ENCODE measurements at places on chromosomes 3 and 15. TPM values are rescaled to one million over a fixed set of nuclear protein-coding genes. Genes with fewer than 3 reads are reported as not detected.

The KBTBD8 gene
- total RNA-seq, result 1.2 TPM

The CCDC80 gene
- 137 TPM for total RNA-seq

The GRIP2 gene
- not detected for total RNA-seq

The THAP10 gene
- 8.9 TPM for total RNA-seq

The MANF gene
- 122 TPM for total RNA-seq

The PIGZ gene
- total RNA-seq, result 2.4 TPM

The EIF4G1 gene
- total RNA-seq, result 321 TPM

The KCNH8 gene
- not detected for total RNA-seq

The SLC6A1 gene
- under 0.01 TPM for total RNA-seq

The TTC21A gene
- 1.5 TPM for total RNA-seq

DNA sequence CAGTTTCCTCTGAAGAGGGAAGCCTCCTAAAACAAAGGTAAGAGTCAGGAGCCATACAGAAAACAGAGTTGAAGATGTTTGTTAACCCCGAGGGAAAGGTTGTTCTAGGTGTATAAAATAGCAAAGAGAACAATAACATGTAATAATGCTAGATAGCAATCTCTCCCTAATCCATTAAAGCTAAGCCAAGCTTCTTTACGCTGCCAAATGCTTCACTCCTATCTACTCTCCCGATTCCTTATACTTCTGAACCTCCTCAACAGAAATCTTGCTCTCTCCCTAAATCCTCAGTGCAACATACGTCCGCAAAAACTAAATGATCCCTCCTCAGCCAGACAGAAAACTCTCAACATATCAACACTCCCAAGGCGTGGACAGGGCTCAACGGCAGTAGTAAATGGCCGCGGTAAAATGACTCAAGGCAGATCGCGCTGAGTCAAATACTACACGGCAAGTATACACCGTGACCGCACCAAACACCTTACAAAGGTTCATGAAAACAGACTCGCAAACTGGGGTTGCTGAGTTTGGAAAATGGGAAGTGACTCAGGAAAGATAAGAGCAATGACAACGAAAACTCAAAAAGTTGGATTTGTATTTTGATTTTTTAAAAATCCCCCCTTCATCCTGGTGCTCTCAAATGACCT lies 682 bp downstream of the CLDND1 start:
- peak; percentile 58 for DNase-seq

GRCh38 chr3:122392868-122393844 lies 9.2 kb downstream of the FAM162A start:
- peak; percentile 55 for DNase-seq

- DNase-seq, result peak; percentile 64
These were observed 1.1 kb upstream of the PLD1 start for GRCh38 chr3:171811295-171811912.

- DNase-seq, result no peak
These were observed 27.4 kb upstream of the ATP10A start for GRCh38 chr15:25890529-25890928.

DNA sequence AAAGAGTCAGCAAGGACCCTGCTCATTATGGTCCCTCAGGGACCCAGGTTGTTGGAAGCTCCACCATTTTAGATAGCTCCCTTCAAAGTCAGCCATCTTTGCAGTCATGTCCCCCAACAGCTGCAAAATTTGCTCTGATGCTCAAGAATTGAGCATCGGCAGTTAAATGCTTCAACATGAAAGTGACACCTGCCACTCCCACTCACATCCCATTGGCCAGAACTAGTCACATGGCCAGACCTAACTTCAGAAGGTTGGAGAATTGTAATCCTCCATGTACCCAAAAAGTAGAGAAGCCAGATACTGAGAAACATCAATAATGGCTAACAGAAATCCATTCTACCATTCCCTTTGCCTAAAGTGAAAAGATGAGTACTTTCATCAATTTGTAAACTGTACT lies 171.5 kb upstream of the NR2E3 start:
- DNase-seq, result peak; percentile 31

DNA sequence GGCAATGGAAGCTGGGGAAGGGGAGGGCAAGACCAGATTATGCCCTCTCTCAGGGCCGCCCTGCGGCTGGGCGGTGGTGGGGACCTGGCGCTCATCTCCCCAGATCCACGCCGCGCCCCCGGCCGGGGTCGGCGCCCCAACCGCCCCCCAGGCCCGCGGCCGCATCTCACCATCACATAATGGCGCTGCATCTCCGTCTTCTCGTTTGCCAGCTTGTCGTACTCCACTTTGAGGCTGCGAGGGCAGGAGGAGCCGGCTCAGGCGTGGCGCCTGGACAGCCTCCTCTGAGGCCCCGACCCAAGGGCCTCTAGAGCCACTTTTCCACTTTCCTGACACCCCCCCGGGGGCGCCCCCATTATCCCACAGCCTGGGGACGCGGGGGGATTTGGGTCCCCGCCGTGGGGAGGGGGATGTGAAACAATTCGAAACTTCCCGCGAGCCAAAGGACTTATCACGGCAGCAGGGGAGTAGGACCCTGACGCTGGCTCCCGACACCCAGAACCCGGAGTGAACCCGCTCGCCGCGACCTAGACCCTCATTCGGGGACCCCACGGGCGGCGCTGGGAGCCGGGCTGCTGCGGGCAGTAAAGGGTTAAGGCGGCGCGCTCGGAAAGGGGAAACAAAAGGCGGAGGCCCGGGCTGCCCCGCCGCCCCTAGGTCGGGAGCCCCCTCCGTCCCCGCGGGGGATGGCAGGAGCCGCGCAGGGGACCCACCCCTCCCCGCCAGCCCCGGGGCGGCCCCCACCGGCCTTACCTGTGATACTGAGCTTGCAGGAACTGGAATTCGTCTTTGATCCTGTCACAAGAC lies 2.1 kb downstream of the TLE3 start:
- DNase-seq, result peak; percentile 15

DNA sequence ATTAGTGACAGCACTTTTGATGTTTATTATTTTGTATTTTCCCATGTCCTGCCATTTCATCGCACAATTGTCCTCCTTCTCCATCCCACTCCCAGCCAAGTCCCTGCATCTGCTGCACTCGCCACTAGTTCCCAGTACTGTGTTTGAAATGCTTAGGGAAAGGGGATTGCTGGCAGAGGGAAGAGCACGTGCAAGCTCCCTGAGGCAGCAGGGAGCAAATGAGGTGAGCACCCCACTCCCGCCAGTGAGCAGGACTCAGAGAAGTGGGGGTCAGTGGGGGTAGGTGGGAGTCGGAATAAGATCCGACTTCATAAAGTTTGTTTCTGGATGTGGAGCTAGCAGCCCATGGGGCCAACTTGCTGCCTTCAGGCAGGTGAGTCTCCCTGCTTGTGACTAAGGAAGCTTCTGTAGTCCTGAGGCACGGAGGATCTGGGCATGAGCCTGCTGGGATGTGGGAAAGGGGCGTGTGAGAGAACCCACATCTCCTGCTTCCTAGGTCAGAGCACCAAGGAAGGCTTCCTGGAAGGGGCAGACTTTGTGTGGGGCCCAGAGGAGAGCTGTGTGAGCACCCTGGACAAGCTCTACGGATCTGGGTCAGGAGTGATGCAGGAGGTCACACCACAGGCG lies 99.7 kb upstream of the TLE3 start:
- no peak for DNase-seq

DNA sequence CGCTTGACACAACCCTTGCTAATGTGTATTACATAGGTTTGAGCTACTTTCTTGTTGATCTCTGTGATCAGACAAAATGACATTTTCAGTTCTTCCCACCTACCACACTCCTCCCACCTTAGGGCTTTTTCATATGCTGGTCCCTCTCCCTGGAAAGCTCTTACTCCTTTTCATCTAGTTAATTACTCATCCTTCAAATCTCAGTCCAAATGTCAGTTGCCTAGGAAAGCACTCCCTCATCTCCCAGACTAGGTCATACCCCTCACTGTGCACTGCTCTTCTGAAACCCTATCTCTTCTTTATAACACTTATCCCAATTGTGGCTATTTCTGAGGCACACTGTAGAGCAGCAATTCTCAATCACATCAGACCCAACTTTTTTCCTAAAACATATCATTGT lies 7.3 kb downstream of the ZNF106 start:
- DNase-seq, result no peak

DNA sequence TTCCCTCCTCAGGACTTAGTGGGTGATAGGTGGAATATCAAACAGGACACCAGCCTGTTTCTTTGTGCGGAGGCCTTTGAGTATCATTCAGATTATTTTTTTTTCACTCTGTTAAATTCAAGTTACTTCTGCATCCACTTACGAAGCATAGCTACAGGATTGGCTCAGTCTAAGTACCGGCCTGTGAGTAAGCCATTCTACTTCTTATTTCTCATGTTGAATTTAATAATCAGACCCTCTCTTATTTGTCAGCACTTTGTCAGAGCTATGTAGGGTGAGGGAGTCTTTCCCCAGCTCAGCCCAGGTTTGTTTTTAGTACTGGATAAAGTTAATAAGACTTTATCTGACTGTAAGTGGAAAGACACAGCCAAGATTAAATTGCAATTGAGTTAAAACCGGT lies 54.7 kb downstream of the ITPR1 start:
- DNase-seq, result no peak

GRCh38 chr15:26891448-26892181 lies 24.8 kb downstream of the GABRA5 start:
- DNase-seq, result peak; percentile 47

- DNase-seq, result no peak
These were observed 5.2 kb downstream of the HEG1 start for GRCh38 chr3:125050488-125051090.

DNA sequence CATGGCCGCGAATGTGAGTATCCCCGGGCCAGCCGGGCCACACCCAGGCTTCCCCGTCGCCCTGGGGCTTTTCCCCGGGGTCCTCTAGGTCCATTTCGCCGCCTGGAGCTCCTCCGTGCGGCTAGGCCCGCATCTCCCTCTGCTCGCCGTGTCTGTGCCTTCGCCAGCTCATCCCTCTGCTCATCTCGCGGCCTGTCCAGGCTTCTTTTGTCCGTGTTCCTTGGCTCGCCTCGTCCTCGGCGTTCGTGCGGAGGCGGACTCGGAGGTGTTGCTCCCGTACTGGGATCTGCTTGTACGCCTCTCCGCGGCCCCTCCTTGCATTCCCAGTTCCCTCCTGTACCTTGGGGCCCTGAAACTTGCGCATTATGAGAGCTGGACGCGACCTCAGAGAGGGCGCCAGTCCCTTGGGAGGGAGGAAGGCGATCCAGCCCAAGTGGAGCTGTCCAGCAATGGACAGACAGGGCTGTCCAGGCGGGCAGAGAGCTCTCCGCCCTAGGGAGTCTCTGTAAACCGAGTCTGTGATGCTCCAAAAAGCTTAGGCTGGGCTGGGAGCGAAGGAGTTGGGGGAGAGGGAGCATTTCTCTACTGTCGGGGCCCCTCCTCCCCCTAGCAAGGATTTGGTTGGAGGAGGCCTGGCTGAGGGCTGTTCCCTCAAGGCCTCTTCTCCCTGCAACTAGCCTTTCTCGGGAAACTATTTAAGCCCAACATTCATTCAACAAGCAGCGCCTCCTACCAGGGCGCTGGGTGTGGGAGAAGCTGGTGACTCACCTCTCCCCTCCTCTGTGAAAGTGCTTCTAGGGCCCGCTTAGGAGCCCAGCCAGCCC lies 553 bp downstream of the TMEM43 start:
- DNase-seq, result peak; percentile 90

GRCh38 chr3:189304465-189305351 lies 132.9 kb downstream of the TPRG1 start:
- no peak for DNase-seq

DNA sequence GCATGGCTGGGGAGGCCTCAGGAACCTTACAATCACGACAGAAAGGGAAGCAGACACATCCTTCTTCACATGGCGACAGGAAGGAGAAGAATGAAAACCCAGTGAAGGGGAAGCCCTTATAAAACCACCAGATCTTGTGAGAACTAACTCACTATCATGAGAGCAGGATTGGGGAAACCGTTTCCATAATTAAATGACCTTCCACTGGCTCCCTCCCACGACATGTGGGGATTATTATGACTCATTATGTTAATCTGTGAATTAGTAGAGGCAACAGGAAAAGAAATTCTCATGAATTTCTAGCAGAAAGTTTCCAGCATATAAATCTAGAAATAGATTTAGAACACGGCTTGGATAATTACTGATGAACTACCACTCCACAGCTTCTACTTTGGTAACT lies 937.3 kb downstream of the ROBO1 start:
- DNase-seq, result no peak
